ENCODE measurements at places on chromosomes 5 and 9. TPM values are rescaled to one million over a fixed set of nuclear protein-coding genes. Genes with fewer than 3 reads are reported as not detected.
A peak's percentile ranks its signal among the peaks of the same experiment; 100 is the strongest.

PPP3R2 gene
- polyA plus RNA-seq = 0.06 TPM

IFNA17 gene
- not detected for polyA plus RNA-seq

DBH gene
- polyA plus RNA-seq = 1.0 TPM

OTULINL gene
- 12.9 TPM for polyA plus RNA-seq

IFNK gene
- not detected for polyA plus RNA-seq

GARIN3 gene
- polyA plus RNA-seq = not detected

DYNC2I2 gene
- polyA plus RNA-seq = 81.2 TPM

FBP2 gene
- not detected for polyA plus RNA-seq

TRPM3 gene
- polyA plus RNA-seq = 14.9 TPM

N4BP3 gene
- polyA plus RNA-seq = 4.8 TPM

TRIM7 gene
- polyA plus RNA-seq = 0.29 TPM

GRCh38 chr5:11792621-11793020 is 111.6 kb downstream of the CTNND2 start:
- DNase-seq = no peak

GRCh38 chr5:108727236-108727650 is 20.5 kb upstream of the FER start:
- no peak for DNase-seq

GRCh38 chr5:54325610-54326311 is 15.4 kb upstream of the ARL15 start:
- DNase-seq = no peak

DNA sequence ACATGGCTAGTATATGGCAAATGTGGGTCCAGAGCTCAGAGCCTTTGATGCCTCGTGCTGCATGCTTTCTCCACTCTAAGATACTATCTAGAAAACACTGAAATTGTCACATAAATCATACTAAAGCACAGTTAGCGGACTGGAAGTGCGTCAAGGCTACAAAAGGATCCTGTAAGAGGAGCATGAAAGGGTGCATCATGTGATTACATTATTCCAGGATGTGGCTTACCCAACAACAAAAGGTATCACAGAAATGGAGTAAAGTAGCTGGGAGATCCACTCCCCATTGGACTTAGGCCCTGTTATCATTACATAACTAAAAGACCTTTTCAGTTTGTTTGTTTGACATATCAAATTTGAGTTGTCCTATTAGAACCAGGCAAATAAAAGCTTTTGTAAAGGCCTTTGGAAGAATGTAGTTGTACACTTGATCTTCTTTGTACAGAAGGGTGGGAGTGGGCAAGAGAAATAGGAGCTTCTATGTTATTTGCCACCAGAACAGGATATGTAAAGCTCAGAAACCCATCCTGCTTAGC is 6.9 kb downstream of the SLC31A1 start:
- DNase-seq = no peak

- DNase-seq = peak; percentile 56
Measured at GRCh38 chr5:140240987-140241706, 61.8 kb downstream of the PFDN1 start.

- DNase-seq = no peak
Measured at GRCh38 chr9:5554254-5554653, 43.9 kb downstream of the PDCD1LG2 start.

GRCh38 chr5:58002323-58002722 is 457.6 kb downstream of the PLK2 start:
- DNase-seq = no peak

DNA sequence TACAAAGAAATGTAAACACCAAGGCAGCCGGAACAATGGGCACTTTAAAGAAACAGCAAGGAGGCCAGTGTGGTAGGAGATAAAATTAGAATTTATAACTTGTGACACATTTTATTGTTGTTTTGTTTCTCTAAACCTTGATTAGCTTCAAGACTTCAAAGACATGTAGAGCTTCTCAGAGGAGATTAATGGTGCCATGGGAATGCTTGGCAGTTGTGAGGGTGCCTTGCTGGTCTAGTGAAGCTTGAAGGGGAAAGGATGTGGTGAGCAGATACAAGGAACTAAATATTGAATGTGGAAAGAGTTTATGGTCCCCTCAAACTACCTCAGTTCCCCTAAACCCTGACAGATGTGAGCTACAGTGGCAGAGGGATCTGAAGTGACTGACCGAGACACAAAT is 322.4 kb upstream of the ADAMTS16 start:
- peak; percentile 77 for DNase-seq

GRCh38 chr5:137582218-137582617 is 83.1 kb upstream of the SPOCK1 start:
- DNase-seq = no peak

- DNase-seq = no peak
Measured at GRCh38 chr5:53425687-53426511, 54.5 kb upstream of the FST start.

- DNase-seq = no peak
Measured at GRCh38 chr5:66553368-66553912, 42.8 kb upstream of the MAST4 start.

DNA sequence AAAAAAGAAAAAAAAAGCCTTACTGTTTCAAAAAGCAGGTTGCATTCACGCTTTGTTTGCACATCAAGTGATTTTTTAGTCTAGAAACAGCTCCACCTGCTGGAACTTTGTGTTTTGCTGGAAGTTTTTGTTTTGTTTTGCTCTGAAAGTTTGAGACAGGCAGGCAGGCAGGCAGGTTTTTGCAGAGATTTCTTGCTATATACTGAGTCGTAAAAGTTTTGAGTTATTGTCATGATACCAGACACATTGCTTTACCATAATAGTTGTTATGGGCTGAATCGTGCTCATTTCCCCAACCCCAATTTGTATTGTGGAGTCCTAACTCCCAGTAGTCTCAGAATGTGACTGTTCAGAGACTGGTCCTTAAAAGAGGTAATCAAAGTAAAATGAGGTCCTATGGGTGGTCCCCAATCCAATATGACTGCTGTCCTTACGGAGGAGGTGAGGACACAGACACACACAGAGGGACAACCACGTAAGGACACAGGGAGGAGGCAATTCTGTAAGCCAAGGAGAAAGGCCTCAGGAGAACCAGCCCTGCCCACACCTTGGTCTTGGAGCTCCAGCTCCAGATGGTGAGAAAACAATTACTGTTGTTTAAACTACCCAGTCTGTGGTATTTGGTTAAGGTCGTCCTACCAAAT is 20.9 kb downstream of the OR2Y1 start:
- no peak for DNase-seq

- no peak for DNase-seq
Measured at GRCh38 chr5:113242481-113243348, 192.1 kb downstream of the TSSK1B start.

- DNase-seq = no peak
Measured at GRCh38 chr5:588406-588995, 23.6 kb upstream of the CEP72 start.

DNA sequence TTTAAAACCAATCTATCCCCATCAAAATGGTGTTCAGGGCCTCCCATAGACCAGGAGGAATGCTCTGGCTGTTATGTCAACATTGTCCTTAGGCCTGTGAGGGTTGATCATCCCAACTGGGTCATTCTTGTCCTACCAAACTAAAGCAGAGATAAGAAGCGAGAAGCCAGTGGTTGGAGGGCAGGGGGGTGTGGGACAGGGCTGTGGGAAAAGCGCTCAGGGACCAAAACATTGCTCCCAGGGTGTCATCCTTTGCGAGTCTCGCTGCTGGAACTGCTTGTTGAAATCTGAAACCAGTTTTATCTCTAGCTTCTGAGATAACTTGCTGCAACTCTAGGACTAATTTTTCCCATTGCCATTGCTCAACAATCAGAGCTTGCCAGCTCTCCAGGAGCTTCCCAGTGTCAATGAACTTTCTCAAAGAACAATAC is 48.1 kb downstream of the SPATA31C2 start:
- DNase-seq = no peak

GRCh38 chr5:158154226-158155005 is 295.5 kb upstream of the CLINT1 start:
- DNase-seq = no peak

- DNase-seq = no peak
Measured at GRCh38 chr5:141360685-141361084, 891 bp downstream of the PCDHGB2 start.

All from renal cortex interstitium (tissue), 15 donors.